ENCODE measurements at places on chromosomes 1 and 21. TPM values are rescaled to one million over a fixed set of nuclear protein-coding genes. Genes with fewer than 3 reads are reported as not detected.

The SYNC gene
- 14.3 TPM for total RNA-seq

The TMEM240 gene
- total RNA-seq, result 4.4 TPM

The C8A gene
- not detected for total RNA-seq

The VAMP3 gene
- total RNA-seq, result 113 TPM

The CFAP126 gene
- total RNA-seq, result not detected

The AMY1A gene
- total RNA-seq, result not detected

The ALG14 gene
- 19.9 TPM for total RNA-seq

The LPAR3 gene
- 0.06 TPM for total RNA-seq

The PAPPA2 gene
- 0.11 TPM for total RNA-seq

The LORICRIN gene
- not detected for total RNA-seq

GRCh38 chr1:90176530-90176929 lies 181.6 kb downstream of the ZNF326 start:
- H3K27ac ChIP-seq, result no peak overlapping the region
- no peak for DNase-seq
- no peak overlapping the region for H3K4me3 ChIP-seq
- H3K4me1 ChIP-seq, result no peaks in the 10 kb centered on the region

- DNase-seq, result peak; percentile 17
- no peaks in the 10 kb centered on the region for H3K4me1 ChIP-seq
- H3K4me3 ChIP-seq, result no peak overlapping the region
- H3K36me3 ChIP-seq, result no peaks in the 10 kb centered on the region
These were observed 48.6 kb upstream of the ATF3 start for GRCh38 chr1:212559929-212560328.

DNA sequence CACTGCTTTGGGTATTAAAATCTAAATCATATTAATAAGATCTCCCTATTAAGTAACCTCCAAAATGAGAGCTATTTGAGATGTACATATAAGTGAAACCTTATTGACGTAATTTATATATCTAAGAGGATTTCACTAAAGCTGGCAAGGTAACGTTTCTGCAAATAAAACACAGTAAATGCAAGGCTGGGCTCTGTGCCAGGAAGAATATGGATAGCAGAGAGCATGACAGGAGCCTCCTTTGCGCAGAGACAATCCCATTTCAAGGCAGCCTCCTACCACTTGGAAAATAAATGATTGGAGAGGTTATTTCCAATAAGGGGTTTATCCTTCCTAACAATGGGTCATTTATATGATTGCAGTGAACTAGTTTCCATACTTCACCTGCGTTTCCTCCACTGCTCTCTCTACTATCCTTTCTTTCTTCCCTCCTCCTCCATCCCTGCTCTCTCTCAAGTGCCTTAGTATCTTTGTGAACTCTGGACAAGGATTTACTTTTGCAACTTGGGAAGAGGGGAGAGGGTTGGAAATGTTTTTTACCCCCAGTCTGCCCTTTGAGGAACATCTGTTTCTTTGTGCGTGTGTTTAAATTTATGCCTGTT lies 3.0 kb upstream of the NFIA start:
- no peak overlapping the region for H3K4me3 ChIP-seq
- H3K4me1 ChIP-seq, result peaks cover 55% of the 10 kb centered on the region
- H3K27ac ChIP-seq, result no peak overlapping the region
- no peaks in the 10 kb centered on the region for H3K36me3 ChIP-seq
- no peaks in the 10 kb centered on the region for H3K27me3 ChIP-seq
- DNase-seq, result peak; percentile 25

GRCh38 chr21:28617300-28617699 lies 375.4 kb downstream of the LTN1 start:
- H3K4me1 ChIP-seq, result no peaks in the 10 kb centered on the region
- H3K4me3 ChIP-seq, result no peak overlapping the region
- no peak for DNase-seq
- no peak overlapping the region for H3K27ac ChIP-seq

DNA sequence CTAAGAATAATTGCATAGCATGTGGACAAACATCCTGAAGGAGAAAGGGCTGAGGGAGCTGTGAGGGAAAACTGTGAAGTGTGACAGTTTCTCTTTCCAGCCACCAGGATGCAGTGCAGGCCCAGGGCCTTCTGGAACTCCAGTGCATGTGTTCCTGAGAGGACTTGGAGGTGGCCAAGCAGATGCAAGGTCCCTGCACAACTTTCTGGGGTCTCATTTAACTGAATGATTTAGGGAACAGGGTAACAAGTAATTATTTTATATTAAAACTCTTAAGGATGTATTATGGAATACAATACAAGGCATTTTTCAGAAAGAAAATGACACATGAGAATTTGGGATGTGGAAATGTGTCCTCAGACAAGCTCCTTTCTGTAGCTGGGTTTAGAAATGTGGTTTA lies 61.2 kb upstream of the MCOLN3 start:
- no peaks in the 10 kb centered on the region for H3K4me1 ChIP-seq
- H3K27ac ChIP-seq, result no peak overlapping the region
- H3K27me3 ChIP-seq, result no peaks in the 10 kb centered on the region
- no peaks in the 10 kb centered on the region for H3K36me3 ChIP-seq
- DNase-seq, result peak; percentile 64
- no peak overlapping the region for H3K4me3 ChIP-seq

GRCh38 chr1:61089338-61089737 lies 7.0 kb downstream of the NFIA start:
- H3K27ac ChIP-seq, result no peak overlapping the region
- no peaks in the 10 kb centered on the region for H3K27me3 ChIP-seq
- no peak for DNase-seq
- H3K4me1 ChIP-seq, result peaks cover 11% of the 10 kb centered on the region
- no peak overlapping the region for H3K4me3 ChIP-seq

DNA sequence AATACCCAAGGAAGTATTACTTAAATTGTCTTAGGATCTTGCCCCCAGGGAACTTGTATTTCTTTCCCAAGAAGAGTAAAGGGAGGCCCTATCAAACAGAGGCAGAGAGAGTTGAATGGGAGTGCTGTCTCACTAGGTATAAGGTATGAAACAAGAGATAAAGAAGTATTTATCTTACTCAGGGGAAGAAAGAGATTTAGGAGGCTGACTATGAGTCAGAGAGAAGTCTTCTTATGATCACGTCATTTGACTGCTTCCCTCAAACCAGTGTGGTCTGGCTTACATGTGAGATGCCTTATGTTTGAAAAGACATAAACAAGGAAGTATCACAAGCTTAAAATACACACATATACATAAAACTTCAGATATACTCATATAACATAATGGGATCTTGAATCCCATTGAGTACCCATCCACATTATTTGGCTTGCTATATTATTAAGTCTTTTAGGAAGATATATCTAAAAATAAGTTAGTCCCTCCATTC lies 29.6 kb downstream of the DUSP10 start:
- no peak overlapping the region for H3K27ac ChIP-seq
- no peak for DNase-seq
- H3K4me1 ChIP-seq, result peaks cover 17% of the 10 kb centered on the region
- H3K4me3 ChIP-seq, result no peak overlapping the region
